ENCODE measurements at places on chromosomes 5 and 9.

GRCh38 chr5:171444582-171444981, 25.1 kb downstream of the FGF18 start:
- no peak for DNase-seq

- no peak for DNase-seq
Measured at GRCh38 chr5:123696921-123697341, 185.0 kb downstream of the CSNK1G3 start.

DNA sequence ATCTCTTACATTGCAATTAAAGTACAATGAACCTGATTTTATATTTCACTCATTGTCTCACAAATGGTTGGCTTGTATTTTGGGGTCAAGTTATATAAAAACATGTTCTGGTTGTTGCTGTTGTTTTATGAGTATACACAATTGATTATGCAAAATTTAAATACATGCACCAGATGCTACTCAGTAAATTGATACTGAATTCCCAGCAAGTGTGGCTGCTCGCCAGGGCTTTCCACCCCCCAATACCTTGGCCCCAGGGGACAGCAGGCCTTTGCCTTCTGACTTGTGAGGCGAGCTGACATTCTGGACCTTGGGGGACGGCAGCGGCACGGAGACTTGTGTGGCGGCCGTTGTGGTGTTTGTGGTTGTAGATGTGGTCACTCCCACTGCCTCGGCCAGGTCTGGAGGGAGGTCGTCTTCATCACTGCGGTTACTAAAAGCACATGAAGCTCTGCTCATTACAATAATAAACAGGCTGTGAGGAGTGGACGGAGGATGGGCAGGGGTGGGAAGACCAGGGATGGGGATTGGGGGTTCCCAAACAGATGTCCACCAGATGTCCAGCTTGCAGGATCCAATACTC, 27.0 kb upstream of the FRRS1L start:
- DNase-seq = no peak

DNA sequence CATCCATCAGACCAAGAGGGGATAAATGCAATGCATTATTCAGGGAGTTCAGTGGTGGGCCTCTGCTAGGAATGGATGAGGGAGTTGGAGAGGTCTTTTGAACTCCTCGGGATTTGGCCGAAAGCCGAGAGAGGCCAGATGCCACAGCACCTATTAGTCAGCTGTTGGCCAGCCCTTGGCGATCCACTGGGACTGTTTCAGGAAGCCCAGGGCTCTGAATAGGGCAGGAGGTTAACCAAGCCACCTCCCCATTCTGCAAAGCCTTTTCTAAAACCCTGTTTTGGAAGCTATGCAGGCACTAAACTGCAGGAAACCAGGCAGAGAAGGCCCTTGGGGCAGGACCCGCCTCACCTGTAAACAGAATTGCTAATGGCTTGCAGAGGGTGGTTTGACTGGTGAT, 37.8 kb downstream of the ASTN2 start:
- peak; percentile 16 for DNase-seq

GRCh38 chr9:38284039-38284575, 108.4 kb upstream of the ALDH1B1 start:
- no peak for DNase-seq

GRCh38 chr5:69043655-69043996, 50.2 kb upstream of the SLC30A5 start:
- DNase-seq = no peak

- DNase-seq = no peak
Measured at GRCh38 chr9:121362813-121363621, 7.0 kb downstream of the STOM start.

DNA sequence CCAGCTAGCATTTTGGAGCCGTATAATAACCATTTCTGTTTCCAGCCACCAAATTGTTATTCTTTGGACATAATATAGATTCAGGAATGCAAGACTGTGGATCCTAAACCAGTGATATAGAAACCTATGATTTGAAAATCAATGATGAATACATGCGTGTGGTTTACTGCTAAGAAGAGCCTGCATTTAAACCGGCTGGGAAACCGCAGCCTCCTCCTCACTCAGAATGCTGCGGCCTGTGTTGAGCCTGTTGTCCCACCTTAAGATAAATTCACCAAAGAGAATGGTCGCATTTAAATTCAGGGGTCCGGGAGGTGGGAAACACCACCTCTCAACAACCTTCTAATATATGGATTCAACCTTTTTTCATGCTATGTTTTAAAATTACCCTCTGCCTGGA, 148.0 kb downstream of the MEF2C start:
- DNase-seq = no peak

- DNase-seq = no peak
Measured at GRCh38 chr5:113166852-113167366, 190.3 kb downstream of the DCP2 start.

DNA sequence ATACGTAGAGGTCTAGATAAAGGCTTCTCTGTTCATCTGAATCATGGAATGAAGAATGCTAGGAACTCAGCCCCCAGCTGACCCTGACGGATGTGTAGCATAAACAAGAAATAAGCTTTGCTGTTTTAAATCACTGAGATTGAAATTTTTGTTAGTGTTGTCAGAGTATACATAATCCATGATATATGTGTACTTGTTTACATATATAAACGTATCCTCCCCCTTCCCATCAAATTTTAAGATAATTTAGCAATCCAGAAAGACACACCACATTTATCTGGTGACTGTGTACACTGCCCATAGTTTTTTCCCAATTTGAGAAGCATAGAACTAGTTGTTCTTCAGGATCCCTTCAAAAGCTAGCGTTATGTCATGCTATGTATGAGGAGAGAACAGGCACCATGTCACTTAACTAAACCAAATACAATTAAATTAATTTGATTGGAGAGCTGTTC, 80.8 kb upstream of the OSMR start:
- no peak for DNase-seq

DNA sequence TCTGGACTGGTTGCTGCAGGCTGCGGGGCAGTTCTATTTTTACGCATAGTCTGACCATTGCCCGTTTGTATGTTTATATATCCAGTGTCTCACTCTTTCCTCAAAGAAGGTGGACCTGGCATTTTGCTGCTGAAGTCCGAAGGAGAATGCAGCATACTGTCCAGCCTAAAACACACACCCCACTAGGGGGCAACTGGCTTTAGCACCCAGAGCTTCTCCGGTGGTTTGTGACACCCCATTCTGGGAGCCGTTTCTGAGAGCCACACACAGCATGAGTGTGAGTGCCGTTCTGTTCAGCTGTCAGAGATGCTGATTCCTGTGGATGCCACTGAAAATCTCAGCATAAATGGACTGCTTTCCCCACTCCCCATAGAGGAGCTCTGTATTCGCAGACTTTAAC, 290.5 kb upstream of the TAS2R1 start:
- no peak for DNase-seq

- DNase-seq = no peak
Measured at GRCh38 chr9:132369421-132369820, 14.6 kb upstream of the SETX start.

GRCh38 chr5:36770125-36770524, 106.4 kb upstream of the NIPBL start:
- no peak for DNase-seq

- no peak for DNase-seq
Measured at GRCh38 chr9:97987487-97987886, 4.3 kb downstream of the ANP32B start.

DNA sequence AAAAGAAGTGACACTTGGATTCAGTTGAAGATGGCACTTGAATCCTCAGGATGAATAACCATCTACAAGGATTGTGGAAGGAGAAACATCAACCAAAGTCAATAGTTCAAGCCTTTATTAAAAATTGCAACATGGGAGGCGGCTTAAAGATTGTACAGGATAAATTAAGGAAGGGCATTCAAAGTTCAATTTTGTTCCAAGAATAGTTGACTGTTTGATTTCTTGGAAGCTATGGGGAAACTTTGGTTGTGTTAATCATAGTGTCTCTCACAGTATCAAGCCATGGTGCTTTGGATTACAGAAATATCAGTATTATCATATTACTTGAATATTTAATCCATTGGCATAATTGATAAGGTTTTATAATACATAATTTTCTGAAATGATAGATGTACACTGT, 1844.3 kb downstream of the MAT2B start:
- DNase-seq = no peak

DNA sequence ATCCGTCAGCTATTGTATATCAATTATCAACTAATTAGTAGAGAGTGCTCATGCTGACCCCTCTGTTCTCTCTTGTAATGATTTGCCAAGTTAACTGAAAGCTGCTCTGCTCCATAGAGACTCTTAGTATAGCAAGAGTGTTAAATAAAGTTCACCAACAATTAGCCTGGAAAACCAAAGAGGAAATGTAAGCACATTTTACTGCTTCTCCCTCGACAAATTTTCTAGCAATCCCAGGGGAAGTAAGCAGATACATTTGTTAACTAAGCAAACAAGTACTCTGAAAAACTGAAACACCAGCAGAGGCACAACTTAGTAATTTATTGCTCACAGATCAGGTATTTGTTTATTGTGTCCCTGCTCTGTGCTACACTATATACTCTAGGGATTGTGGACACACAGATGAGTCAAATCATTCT, 162.2 kb downstream of the GLIS3 start:
- no peak for DNase-seq

- no peak for DNase-seq
Measured at GRCh38 chr9:33466565-33467495, 6.9 kb downstream of the NOL6 start.

DNA sequence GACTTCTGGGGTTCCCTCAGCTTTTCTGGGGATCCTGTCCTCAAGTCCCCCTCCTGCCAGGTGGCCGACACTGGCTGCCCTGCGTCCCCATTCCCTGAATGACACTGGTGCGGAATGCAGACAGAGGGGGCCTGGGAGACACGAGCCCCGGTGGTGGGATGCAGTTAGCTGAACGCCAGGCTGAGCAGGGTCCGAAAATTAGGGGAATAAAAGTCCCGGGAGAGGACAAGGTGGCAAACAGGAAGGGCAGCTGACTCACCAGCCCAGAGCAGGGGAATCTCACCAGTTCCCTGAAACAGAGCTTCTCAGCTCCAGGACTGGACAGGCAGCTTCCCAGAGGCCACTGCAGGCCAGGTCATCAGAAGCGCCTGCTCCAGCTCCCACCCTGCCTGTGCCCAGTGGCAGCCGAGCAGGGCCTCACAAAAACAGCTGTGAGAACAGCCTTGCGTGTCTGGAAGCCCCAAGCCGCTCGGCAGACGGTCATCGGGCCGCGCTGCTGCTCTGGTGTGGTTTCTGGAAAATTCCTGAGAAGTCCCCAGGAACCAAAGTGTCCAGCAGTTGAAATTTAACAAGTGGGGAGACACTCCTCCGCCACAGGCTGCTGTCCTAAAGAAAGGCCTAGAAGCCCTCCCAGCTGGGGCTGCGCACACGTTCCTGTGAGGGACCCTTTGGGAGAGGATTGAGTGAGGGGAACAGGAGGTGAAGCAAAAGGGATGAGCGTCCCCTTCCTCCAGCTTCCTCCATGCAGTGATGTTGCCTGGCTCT, 47.6 kb upstream of the EXOC3 start:
- DNase-seq = no peak

DNA sequence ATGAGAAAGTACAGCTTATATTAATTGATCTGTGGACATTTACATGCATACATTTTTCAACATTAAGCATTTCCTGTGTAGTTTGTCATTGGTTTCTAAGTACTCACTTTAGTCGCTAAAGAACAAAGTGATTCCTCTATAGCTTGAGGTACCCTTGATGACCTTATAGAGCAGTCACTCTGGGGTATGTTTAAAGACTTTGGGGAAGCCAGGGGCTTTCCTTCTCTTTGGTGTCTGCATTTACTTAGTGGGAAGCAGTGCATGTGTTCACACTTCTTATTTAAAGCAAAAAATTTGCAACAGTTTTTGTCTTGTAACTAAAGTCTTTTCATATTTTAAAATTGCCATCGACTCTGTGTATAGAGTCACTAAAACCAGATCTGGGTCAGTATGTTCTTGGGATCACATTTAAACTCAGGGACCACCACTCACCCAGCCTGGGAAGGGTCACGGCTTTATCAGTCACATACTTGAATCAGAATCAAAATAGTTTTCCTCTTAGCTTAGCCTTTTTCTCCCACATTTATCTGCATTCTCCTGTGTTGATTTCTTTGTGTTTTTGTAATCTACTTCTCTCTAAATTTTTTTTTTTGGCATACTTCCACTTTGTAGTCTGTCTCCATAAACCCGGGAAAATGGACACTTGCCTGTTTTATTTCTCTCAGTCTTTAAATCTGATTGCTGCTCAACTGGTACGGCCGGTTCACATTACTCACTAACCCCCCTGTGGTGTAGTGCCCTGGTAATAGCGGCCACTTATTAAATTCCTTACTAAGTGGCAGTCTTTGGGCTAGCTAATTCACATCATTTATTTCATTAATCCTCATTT, 143.9 kb upstream of the FBN2 start:
- DNase-seq = no peak

DNA sequence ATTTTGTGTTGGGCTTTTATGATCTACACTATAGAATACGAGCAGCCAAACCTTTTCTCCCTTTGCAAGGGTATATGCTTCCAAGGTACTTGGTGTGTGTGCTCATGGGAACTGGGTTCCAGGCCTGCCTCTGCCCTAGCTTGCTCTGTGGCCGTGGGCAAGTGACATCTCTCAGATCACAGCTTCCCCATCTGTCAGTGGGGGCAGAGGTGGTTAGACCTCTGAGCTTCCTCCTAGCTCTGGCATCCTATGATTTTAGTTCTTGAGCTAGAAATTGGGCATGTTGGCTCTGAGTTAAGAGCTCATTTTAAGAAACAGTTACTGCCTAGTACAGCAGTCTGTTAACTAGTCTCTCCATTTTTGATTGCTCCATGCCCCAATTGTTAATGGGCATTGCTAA, 12.5 kb upstream of the CCNJL start:
- no peak for DNase-seq

DNA sequence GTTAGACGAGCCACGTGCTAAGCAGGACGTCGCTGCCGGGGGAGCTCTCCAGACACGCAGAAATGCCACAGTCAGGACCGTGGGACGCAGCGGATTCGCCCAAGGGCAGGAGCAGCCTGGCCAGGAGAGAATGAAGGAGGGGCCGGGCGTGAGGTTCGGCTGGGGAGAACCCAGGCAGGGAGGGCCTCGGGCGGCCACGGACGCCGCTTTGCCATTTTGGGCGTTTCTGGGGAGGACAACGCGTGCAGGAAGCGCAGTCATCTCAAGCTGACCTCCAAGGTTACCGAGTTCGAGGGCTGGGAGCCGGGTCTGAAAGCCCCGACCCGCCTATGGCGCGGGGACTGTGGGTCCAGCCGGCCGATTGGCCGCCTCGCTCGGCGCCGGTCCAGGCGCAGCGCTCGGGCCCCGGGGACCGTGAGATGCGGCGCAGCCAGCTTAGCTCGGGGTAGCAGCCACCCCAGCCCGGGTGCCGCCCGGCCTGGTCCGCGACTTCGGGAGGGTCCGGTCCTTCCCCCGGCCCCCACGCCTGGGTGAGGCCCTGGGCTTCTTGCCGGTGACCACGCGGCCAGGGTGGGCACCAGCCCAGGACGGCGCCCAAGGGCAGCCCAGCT, 760 bp upstream of the MAN1B1 start:
- DNase-seq = no peak

DNA sequence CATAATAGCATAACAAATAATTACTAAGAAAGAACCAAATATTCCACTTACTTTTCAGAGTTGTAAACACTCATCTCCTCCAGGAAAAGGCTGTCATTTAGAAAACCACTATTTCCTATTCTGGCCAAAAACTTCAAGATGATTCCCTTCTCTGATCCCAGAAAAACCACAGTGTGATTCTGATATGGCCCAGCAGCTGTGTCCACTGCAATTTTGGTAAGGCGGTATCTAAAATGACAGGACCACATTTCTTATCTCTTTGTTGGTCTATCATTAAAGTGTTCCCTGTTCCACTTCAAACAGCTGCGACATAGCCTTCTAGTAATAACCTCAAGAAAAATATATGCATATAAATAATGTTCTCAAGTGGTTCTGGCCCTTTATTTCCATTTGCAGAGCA, 96.1 kb downstream of the SEMA6A start:
- DNase-seq = no peak

GRCh38 chr5:103340717-103341388, 82.3 kb downstream of the MACIR start:
- no peak for DNase-seq

All from NT2/D1 (cell line).